HCT116 (cell line): ENCODE measurements at places on chromosomes 6 and 20.

DNA sequence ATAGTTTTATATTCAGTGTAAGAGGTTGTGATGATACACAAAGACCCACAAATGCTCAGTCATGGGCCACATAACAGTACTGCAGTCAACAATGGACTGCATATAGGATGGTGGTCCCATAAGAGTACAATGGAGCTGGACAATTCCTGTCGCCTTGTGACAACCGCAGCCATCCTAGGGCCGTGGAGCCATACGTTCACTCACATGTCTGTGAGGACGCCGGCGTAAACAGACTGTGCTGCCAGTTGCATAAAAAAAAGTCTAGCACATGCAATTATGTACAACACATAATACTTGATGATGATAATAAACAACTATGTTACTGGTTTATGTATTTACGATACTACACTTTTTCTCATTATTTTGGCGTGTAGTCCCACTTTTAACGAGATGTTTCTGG, 30.9 kb downstream of the BFSP1 start:
- DNase-seq = no peak

DNA sequence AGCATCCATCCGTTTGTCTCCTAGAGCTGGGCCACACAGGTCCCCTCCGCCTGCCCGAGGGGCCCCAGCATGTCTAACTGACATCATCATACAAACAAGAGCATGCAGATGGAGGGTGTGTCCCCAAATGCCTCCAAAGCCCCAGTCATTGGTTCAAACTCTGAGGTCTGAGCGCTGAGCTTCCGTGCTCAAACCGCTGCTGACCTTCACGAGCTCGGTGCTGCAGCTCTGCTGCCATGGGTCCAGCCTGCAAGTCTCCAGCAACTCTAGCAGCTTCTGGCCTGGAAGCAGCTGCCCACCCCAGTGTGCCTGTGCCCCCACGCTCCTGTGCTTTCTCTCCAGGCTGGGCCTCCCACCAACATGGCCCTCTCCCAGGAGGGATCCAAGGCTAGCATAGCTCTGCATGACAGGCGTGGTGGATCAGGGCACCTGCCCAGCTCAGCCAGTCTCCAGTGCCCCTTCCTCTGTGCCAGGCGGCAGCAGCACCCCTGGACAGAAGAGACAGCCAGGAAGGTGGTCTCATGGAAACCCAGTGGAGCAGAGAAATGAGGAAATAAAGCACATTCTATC, 131.6 kb upstream of the PMEPA1 start:
- DNase-seq = no peak

GRCh38 chr6:159691133-159691962, 1.7 kb downstream of the SOD2 start:
- DNase-seq = peak; percentile 55

DNA sequence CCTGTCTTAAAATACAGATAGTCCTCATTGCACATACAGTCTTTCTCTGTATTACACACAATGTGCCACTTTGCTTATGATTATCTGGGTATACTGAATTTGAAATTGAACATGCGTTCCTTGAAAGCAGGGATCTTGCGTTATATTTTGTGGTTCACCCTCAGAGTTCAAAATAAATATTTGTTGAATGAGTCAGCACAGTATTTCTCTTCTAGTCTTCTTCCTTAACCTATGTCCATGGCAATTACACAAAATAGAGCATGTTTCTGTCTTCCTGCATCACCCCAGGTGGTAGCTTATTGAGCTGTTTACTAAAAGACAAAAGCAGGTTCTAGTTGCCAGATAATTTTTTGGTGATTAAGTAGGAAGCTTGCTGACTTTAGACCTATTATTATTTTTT, 272.9 kb upstream of the FERMT1 start:
- DNase-seq = no peak

DNA sequence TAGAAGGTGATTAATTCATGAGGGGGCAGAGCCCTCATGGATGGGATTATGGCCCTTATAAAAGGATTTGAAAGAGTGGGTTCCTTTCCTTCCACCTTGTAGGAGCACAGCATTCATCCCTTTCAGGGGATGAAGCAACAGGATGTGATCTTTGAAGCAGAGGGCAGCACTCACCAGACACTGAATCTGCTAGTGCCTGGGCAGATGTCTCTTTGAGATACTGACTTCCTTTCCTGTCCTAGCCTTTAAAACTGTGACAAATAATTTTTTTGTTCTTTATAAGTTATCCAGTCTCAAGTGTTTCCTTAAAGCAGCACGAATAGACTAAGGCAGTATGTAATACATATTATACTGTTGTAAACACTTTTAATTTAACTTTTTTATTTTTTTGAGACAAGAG, 538.6 kb upstream of the RNF217 start:
- no peak for DNase-seq

DNA sequence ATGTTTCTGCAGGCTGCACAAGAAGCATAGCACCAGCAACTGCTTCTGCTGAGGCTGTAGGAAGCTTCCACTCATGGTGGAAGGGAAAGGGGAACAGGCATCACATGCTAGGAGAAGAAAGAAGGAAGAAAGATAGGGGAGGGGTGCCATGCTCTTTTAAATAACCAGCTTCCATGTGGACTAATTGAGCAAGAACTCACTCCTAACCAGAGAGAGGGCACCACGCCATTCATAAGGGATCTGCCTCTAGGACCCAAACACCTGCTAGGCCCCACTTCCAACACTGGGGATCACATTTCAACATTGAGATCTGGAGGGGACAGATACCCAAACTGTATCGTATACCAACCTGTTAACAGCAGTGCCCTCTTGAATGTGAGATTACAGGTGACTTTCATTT, 46.9 kb upstream of the ARMC2 start:
- no peak for DNase-seq

DNA sequence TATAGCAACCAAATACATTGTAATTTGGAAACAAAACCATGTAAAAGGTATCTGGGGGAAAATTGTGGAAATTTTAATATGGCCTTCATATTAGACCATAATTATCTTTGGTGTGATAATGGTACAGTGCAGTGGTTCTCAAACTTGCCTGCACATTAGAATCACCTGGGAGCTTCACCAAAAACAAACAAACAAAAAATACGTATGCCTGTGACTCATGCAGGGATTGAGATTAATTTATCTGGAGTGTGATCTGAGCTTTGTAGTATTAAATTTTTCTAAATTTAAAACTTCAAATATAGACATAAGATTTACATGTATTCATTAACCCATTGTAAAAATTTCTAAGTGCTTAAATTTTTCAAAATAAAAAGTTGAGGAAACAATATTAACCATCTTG, 31.5 kb downstream of the ARHGAP18 start:
- DNase-seq = no peak

GRCh38 chr6:159036673-159037072, 8.1 kb downstream of the TAGAP start:
- no peak for DNase-seq

DNA sequence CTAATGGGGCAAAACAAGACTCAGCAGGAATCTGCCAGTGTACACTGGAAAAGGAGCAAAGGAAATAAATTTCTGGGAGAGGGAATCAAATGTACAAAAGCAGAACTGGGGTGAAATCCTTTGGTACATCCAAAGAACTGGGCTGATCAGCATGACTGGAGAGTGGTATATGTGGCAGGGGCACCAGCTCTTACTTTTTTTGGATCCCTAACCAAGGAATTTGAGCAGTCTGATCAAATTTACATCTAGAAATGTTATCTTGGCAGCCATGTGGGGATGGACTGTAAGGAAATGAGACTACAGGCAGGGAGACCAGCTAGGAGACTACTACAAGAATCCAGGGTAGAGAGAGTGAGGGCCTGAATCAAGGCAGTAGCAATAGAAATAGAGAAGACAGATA, 1.2 kb upstream of the ZSCAN31 start:
- no peak for DNase-seq

DNA sequence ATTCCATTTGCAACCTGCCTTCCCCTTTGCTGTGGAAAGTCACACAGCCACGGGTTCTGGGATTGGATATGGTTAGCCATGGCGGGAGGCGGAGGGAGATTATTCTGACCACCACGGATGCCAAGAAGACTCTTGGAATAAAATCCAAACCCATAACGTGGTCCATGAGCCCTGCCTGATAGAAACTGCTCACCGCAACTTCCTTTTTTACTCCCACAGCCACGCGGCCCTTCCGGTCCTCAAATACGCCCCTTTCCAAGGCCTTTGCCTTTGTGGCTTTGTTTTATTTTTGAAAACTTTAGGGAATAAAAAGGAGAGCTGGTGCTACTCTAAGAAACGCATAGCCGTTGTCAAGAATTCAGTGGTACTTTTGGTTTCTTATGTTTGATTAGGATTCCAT, 602.5 kb upstream of the CDH4 start:
- no peak for DNase-seq

GRCh38 chr6:129446272-129447197, 263.4 kb downstream of the ARHGAP18 start:
- no peak for DNase-seq

- DNase-seq = no peak
Measured at GRCh38 chr6:117389227-117390057, 36.3 kb downstream of the ROS1 start.

DNA sequence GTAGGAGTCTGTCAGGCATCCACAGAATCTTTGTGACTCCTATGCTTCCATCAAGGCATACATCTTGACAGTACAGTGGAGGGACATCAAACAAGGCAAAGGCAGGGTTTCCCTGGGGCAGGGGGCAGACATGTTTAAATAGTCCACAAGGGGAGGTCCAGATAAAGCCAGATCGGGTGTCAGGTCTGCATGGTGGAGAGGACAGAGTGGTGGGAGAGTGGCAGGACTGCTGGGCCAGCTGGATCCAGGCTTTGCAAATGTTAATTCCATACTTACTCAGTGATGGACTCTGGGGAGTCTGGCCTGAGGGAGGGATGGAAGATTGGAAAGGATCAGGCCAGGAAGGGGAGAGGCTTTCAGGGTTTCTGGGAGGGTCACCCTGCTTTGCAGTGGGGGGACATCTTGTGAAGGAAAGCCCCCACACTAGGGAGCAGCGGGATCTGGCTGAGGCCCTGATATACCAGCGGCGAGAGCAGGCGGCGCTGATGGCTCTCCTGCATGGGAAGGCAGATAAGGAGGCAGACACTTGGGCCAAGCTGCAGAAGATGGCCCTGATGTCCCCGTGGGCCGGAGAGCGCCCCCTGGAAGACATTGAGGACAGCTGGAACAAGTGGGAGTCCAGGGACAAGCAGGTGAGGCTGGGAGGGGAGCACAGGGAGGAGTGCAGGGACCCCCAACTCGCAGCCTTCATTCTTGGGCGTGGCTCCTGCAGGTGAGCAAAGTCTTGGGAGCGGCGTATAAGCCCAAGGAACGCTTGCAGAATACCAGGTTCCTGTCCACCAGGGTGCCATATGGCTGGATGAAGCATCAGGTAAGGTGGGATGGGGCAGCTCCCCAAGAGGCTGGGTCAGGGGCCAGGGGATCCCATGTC, 44.6 kb downstream of the SUN5 start:
- no peak for DNase-seq

DNA sequence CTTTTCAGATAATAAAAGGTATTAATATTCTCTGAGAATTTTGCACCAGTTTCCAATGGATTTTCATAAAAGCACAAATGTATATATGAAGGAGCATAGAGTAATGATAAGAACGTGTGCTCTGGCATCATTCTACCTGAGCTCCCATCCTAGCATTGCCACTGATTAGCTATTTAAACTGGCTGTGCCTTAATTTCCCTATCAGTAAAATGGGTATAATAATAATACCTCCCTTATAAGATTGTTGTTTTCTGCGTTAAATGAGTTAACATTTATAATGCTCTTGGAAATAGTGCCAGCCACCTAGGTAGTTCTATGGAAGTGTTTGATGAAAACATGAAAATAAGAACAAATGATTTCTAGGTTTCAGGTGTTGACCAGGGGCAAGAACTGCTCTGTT, 11.2 kb downstream of the ZKSCAN3 start:
- no peak for DNase-seq
